ENCODE measurements at places on chromosomes 2 and 18.

GRCh38 chr2:233124421-233125080 is 64.4 kb downstream of the INPP5D start:
- DNase-seq, result no peak

- DNase-seq, result no peak
Observed at GRCh38 chr2:20198796-20199632, 25.9 kb downstream of the SDC1 start.

GRCh38 chr2:140657657-140658056 is 1473.2 kb downstream of the LRP1B start:
- no peak for DNase-seq

GRCh38 chr2:222577341-222577740 is 78.6 kb downstream of the FARSB start:
- DNase-seq, result no peak

GRCh38 chr2:181300600-181301291 is 156.4 kb upstream of the ITGA4 start:
- DNase-seq, result no peak

GRCh38 chr2:98483257-98483861 is 38.7 kb downstream of the INPP4A start:
- DNase-seq, result no peak

All from T follicular helper cell (primary cell).